ENCODE measurements at places on chromosomes 1 and 21.
A peak's percentile ranks its signal among the peaks of the same experiment; 100 is the strongest.

DNA sequence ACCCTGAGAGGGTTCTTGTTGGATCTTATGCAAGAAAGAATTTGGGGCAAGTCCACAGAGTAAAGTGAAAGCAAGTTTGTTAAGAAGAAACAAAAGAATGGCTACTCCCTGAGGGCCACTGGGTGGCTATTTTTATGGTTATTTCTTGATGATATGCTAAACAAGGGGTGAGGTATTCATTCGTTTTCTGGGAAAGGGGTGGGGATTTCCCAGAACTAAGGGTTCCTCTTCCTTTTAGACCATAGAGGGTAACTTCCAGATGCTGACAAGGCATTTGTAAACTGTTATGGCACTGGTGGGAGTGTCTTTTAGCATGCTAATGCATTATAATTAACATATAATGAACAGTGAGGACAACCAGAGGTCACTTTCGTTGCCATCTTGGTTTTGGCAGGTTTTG, 18.2 kb upstream of the IFI6 start:
- no peak for DNase-seq

- no peak for DNase-seq
Observed at GRCh38 chr1:6486433-6487011, 4.9 kb downstream of the PLEKHG5 start.

GRCh38 chr1:182301467-182302198, 90.0 kb downstream of the GLUL start:
- no peak for DNase-seq

- no peak for DNase-seq
Observed at GRCh38 chr1:76840278-76840677, 27.0 kb upstream of the ST6GALNAC5 start.

DNA sequence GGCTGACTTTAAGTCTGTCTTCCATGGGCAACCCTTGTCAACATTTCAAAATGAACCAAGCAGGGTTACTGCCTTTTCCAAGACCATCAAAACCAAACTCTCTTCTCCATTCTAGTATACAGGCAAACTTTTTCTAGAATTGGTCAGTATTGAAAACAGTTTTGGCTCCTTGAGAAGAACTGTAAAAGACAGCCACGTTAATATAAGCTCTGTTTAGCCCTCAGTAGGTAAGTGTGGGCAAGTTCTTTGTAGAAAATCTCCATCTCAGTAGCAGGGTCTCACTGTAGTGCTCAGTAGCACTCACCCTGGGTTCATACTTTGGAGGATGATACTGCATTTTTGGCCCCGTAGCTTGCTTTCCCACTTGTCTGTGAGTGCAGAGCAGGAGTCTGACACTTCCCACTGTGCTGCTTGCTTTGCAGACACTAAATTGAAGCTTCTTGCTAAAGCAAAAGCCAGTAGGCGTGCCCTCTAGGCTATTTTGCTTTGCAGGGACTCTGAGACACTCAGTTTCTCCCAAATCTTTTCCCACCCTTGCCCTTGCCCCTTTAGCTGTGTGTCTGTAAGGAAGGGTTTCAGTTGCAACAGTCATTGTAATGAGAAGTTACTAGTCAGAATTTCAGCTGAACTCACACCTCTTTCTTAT, 34.3 kb upstream of the CACYBP start:
- DNase-seq: no peak

GRCh38 chr1:218341325-218341724, 3.8 kb upstream of the TGFB2 start:
- DNase-seq: no peak

- no peak for DNase-seq
Observed at GRCh38 chr1:3236955-3237354, 168.0 kb downstream of the PRDM16 start.

GRCh38 chr1:39850606-39851216, 32.6 kb downstream of the TRIT1 start:
- DNase-seq: peak; percentile 95

GRCh38 chr1:235074523-235075047, 54.1 kb downstream of the TOMM20 start:
- DNase-seq: peak; percentile 66

- DNase-seq: no peak
Observed at GRCh38 chr1:9129266-9130041, 552 bp upstream of the GPR157 start.

GRCh38 chr1:17016317-17016661, 4.6 kb upstream of the ATP13A2 start:
- no peak for DNase-seq

DNA sequence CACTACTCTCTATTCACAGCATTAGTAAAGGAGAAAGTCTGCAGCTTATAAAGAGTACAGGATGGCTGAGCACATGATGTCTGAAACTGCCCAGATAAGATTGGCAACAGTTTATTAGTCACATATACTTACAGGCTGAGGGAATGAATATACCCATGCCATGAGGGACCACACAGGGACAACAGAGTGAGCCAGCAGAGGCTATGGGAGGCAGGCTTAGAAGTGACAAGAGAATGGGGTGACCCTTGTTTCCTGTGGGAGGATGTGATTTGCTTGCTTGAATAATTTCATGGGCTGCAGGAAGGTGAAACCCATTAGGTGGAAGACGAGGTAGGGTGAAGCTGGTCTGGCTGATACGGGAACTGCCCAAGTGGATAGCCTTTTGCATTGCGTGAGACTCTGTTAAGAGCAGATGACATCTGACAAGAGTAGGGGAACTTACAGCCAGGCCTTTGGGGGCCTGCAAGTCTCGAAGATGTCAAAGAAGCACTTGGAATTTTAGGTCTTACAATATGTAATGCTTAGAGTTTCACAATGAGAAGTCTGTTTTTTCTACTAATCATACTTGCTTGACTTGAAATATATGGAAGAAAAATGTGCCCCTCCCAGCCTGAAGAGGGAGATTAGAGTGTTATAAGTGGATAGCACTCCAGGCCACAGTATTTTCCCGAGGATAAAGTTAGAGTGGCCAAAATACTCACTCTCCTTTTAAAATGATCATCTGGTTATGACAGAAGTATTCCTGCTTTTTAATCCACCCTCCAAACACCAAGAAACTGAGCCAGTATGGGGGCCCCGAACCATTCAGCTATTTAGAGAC, 34.6 kb upstream of the TNFSF4 start:
- no peak for DNase-seq

- no peak for DNase-seq
Observed at GRCh38 chr1:204443260-204443619, 31.6 kb upstream of the PPP1R15B start.

DNA sequence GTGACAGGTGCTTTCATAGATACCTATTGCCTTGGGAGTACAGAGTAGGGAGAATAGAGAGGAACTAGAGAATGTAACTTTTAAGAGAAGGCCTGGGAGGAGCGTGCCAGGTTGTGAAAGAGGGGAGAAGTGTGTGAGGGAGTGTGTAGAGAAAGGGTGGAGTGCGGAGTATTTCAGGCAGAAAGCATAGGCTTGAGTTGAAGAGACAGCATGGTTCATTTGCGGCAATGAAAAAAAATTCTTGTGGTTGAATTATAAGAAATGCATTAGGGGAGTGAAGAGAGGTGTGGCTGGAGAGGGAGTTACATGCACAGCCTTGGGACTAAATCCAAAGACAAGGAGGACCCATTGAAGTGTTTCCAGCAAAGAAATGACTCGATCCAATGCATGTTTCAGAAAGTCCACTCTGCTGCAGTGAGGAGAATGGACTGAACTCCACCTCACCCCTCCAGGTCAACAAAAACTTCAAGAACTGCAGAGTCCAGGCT, 81.7 kb upstream of the ADAM30 start:
- no peak for DNase-seq

DNA sequence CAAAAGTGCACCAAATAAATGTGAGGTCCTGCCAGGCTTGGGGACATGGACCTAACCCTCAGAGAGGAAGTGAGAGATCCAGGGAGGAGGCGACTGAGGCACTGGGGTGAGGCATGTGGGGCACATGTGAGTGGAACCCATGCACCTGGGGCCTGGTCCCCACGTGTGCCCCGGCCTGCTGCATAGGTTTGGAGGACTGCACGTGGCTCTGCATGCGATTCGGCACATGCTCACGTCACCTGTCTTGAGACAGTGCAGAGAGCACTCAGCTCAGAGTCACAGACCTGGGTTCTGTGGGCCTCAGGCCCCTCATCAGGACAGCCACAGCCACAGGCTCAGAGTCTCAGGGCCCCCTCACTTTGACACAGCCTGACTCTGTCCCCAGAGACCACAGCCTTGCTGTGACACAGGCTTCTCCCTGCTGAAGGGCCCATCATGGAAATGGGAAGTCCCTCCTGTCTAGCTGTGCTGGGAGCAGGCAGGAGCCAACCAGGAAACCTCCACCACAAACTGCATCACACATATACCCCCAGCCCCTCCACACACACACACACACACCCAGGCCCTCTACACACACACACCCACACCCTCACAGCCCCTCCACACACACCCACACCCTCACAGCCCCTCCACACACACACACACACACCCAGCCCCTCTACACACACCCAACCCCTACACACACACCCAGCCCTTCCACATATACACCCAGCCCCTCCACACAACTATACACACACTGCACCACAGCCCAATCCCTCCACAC, 48.2 kb downstream of the SLC9A1 start:
- DNase-seq: no peak

GRCh38 chr21:29017639-29018237, 1.4 kb downstream of the RWDD2B start:
- DNase-seq: no peak

GRCh38 chr1:211577819-211578639, 932 bp downstream of the SLC30A1 start:
- peak; percentile 45 for DNase-seq

DNA sequence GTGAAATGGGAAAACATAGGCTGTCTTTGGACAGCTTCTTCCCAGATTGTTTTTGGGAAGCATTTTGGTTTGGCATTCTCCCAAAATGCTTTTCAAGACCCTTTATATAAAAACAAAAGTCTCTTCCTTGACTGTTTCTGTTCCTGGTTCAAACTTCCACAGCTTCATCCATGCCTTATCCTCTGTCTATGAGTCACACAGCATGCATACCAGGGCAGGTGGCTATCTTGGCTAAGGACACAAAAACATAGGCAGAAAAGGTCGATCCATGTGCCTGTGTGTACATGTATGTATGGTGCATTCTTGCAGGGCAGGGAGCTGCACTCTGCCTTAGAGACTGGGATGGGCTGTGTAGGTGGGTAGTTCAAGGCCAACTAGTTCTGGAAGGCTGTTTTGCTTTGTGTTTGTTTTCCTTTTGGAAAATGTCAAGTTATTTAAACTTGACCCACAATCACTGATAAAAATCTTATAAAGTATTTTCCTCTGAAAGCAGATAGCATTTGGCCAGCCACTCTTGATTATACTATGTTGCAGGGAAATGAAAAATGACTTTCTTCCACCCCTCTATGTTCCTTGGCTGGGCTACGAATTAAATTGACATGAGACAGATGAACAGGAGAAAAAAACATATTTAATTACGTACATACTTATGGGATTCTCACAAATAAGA, 437.0 kb downstream of the SIPA1L2 start:
- DNase-seq: no peak

GRCh38 chr1:173474097-173474779, 2.9 kb upstream of the PRDX6 start:
- no peak for DNase-seq

- DNase-seq: no peak
Observed at GRCh38 chr21:38314558-38314957, 57.8 kb downstream of the KCNJ15 start.

Measured in NCI-H2107 (cell line).